Activated CD4-positive, alpha-beta T cell treated with anti-CD3 and anti-CD28 coated beads, Interleukin-2, amount 50 U/mL, for 1 hour (primary cell): ENCODE measurements at places on chromosomes 5 and 9.

DNA sequence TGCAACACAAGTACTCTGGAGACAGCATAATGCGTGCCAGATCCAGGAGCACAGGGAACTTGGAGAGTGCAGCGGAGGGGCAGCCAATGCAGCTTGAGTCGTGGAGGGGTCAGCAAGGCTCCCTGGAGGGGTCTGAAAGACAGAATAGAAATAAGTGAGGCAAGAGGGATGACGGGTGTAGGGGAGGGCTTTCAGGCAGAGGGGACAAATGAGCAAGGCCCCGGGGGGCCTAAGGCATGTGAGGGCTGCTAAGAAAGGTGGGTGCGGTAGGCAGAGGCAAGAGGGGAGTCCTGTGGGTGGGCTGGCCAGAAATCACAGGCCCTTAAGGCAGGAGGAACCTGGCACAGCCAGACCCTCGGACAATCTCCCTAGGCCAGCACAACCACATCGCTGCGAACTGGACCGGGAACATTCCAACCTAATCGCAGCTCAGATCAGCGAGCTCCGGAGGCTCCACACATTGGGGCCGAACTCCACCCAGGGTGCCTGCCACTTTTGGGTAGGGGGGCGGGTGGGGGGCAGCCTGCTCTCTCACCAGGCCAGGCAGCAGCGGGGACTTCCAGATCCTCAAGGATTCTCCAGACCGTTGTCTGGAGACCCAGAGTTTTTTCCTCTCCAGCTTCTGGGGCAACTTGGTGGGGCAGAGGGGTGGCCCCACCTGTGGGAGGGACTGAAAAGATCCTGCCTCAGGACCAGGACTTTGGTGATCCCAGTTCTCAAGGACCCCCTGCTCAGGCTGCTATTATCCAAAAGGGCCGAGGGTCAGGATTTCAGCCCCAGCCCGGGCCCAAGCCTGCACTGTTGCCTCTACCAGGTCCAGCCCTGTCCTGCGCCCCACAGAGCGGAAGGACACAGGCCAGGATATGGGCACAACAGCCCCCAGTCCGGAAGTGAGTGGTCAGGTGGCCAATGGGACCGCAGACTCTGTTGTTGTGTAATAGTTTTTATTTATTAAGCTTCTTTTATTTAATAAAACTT is 22.7 kb upstream of the CYSTM1 start:
- DNase-seq = no peak

- no peak for DNase-seq
These were observed 48.3 kb upstream of the SPATA31E1 start for GRCh38 chr9:87834357-87834756.

- DNase-seq = no peak
These were observed 191.4 kb upstream of the DAB2 start for GRCh38 chr5:39616131-39616530.

GRCh38 chr5:158559066-158559465 is 540.6 kb downstream of the EBF1 start:
- DNase-seq = no peak

GRCh38 chr9:128003966-128004604 is 23.3 kb upstream of the EEIG1 start:
- no peak for DNase-seq

- no peak for DNase-seq
These were observed 103.8 kb upstream of the PTGER4 start for GRCh38 chr5:40575921-40576320.

DNA sequence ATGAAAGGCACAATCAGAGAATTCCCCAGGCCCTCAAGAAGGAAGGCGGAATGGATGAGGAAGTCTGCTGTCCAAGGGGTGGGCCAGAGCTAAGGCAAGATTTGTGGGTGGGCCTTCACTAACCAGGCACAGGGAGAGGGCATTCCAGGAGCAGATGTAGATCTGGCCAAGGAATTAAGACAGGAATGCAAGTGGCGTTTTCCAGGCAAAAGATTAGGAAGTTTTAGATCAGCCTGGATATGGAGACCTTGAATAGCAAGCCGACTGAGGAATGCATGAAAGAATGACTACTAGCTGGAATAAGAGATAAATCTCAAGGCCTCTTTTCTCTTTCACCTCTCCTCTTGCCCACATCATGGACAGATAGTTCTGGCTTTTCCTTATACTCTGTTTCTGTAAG is 68.5 kb downstream of the GHR start:
- no peak for DNase-seq

DNA sequence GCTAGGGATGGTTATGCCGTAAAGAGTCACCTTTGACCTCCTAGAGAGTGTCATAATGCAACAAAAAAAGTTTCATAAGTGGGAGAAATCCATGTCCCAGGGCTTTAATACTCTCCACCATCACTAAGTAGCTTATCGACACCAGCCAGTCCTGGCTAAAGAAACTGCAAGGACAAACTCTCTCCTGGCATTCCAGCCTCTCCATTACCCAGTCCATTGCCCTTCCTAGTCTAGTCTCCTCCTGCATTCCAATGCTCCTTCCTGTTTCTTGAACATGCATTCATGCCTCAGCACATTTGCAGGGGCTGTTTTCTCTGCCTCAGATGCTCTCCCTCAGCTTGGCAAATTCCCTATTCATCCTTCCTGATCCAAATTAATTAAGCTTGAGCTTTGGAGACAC is 364.1 kb downstream of the BRINP1 start:
- no peak for DNase-seq

DNA sequence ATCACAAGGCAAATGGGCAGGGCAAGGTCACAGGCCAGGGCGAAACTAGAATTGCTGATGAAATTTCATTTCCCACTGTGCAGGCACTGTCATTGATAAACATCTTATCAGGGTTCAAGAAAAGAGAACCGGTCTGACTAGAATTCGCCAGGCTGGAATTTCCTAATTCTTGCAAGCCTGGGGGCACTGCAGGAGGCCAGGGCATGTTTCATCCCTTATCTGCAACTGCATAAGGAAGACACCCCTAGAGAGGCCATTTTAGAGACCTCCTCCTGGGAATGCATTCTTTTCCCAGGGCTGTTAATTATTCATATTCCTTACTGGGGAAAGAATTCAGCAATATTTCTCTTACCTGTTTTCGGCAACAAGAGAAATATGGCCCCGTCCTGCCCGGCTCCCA is 266.2 kb upstream of the CYLC2 start:
- DNase-seq = no peak

- no peak for DNase-seq
These were observed 25.1 kb downstream of the FGF18 start for GRCh38 chr5:171444582-171444981.

- DNase-seq = no peak
These were observed 33.5 kb upstream of the EGFL7 start for GRCh38 chr9:136629001-136629878.

- no peak for DNase-seq
These were observed 112.8 kb upstream of the IRX4 start for GRCh38 chr5:1995491-1995890.

DNA sequence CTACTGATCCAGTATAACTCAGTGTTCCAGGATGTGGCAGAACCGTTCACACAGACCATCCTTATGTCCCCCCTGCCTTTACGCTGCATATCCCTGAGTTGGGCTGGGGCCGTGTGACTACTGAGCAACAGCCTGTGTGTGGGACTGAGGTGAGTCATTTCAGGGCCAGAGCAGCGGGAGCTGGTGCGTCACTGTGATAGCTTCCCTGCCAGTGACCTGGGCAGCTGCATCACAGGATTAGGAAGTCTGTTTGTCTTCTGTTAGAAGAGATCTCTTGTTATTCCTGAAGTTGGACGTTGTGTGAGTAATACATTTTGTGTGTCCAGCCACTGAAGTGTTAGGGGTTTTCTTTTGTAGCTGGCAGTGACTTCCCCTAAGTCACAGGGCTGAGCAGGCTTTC is 35.6 kb downstream of the TPPP start:
- no peak for DNase-seq

GRCh38 chr5:74131250-74131649 is 505.3 kb downstream of the ARHGEF28 start:
- DNase-seq = no peak

DNA sequence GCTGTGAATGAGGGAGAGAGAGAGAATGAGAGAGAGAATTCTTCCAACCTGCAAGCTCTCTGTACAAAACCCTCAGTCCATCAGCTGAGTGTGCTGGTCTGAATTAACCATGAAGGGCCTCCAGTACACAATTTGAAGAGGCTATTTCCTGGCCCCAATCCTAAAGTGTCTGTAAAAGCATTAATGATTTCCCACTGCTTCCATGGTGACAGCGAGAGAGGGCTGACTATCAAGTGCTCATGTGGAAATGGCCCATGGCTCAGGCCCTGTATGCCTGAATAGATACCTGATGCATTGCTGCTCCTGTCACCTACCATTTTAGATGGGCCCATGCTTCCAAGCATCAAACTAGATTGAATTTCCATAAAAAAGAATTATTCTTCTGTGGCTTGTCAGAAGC is 592.4 kb downstream of the KIF4B start:
- no peak for DNase-seq

GRCh38 chr9:96203867-96204501 is 98.0 kb downstream of the HSD17B3 start:
- DNase-seq = no peak

- DNase-seq = no peak
These were observed 2.8 kb upstream of the PRDM12 start for GRCh38 chr9:130661451-130662098.

DNA sequence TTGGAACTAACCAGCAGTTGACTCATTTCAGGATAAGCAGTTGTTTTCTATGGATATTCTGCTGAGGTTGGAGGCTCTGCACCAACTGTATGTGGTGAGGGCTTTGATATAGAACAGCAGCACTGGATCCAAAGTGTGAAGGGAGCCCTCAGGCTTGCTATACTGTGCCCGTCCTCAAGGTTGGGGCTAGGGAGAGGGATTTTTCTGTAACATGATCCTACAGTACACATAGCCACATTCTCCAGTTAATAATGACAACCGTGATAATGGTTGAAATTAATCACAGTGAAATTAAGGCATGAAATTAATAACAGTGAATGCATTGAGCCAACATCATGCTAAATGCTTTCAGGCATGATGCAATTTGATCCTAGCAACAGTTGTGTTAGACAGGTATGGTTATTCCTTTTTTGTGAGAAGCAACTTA is 36.7 kb downstream of the ARHGAP26 start:
- DNase-seq = no peak

GRCh38 chr9:130668659-130669058 is 4.3 kb downstream of the PRDM12 start:
- no peak for DNase-seq

DNA sequence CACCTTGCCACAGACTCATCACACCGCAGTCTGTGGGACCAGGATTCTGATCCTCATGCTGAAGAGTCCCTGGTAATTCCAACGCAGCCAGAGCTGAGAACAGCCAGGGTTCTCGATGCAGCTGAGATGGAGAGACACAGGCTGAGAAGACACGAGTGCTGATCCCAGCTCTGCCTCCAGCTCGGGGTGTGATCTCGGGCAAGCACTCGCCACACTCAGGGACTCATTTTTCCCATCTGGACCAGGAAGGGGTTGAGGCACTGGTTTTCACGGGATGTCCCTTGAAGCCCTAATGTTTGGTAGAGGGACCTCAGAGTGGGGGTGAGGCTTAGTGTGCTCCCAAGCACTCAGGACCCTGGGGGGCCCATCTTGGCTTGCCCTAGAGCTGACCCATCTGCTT is 200.4 kb downstream of the CDK5RAP2 start:
- no peak for DNase-seq

DNA sequence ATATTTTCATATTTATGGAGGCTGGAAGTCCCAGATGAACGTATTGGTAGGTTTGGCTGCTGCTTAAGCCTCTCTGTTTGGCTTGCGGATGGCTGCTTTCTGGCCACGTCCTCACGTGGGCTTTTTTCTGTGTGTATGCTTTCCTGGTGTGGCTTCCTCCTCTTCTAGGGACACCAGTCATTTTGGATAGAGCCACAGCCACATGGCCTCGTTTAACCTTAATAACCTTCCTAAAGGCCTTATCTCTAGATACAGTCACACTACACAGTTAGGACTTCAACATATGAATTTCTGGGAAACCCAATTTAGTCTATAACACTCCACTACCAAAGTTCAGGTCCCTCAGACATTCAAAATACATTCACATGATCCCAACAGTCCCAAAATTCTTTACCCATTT is 26.9 kb downstream of the NUTM2F start:
- DNase-seq = no peak

- DNase-seq = no peak
These were observed 4.1 kb downstream of the RPL7A start for GRCh38 chr9:133351908-133352634.

DNA sequence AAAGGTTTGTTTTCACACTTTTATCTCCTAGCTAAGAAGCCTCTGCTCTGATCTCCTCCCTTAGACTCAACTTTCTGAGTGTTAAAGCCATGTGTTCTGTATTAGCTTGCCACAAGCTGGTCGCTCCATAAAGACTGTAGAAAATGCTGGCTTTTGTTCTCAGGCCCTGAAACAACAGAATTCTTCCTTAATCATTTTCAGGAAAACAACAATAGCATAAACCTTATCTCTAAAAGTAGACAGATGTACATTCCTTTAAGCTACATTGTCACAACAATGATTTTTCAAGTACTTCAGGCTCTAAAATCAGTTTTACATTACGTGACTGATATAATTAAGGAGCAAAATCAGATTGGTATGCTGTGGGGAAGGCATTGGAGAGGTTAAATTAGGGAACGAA is 41.9 kb downstream of the VCAN start:
- no peak for DNase-seq

- DNase-seq = no peak
These were observed 40.8 kb upstream of the COL15A1 start for GRCh38 chr9:98902925-98903324.

- DNase-seq = no peak
These were observed 288.7 kb downstream of the FANCC start for GRCh38 chr9:95028853-95029219.

- no peak for DNase-seq
These were observed 105.0 kb upstream of the WWC1 start for GRCh38 chr5:168186289-168187074.

DNA sequence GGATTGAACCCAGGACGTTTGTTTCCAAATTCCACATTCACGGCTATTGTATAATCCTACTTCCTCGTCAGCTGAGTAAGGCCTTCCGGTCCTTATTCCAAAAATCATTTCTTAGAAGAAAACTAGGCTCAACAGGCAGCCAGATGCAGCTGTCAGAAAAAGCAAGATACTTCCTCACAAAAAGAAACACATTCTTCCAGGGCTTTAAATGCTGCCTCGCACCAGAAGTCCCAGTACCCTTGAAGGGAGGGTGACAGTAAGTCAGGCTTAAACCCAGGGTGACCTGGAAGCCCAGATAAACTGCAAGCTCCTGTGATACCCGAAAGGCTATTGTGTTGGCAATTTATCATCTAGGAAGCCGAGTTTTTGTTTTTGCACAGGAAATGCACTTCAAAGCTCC is 414.0 kb downstream of the NFIB start:
- no peak for DNase-seq

GRCh38 chr5:55991768-55992486 is 2.8 kb downstream of the IL6ST start:
- no peak for DNase-seq

- no peak for DNase-seq
These were observed 116.7 kb upstream of the RETREG1 start for GRCh38 chr5:16733331-16734006.

DNA sequence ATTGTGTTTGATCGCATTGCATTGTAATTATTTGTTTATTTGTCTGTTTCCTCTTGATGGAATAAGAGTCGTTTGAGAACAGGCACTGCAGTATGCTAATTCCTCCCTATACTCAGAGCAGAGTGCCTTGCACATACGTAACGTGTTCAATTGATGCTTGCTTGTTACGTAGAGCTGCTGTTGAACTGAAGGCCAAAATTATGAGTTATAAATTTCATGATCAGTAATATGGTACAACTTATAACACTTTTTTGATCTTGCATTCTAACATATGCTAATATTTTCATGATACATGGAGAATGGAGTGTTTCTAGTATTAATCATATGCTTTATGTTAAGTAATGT is 26.5 kb upstream of the LIFR start:
- no peak for DNase-seq
